ENCODE measurements at places on chromosomes 2 and 18. TPM values are rescaled to one million over a fixed set of nuclear protein-coding genes. Genes with fewer than 3 reads are reported as not detected.

GRCh38 chr18:74513149-74513882, 17.2 kb downstream of the CNDP2 start:
- peaks cover 9% of the 10 kb centered on the region for H3K4me1 ChIP-seq
- H3K4me3 ChIP-seq = no peak overlapping the region
- peaks cover 89% of the 10 kb centered on the region for H3K36me3 ChIP-seq
- no peak for DNase-seq
- no peaks in the 10 kb centered on the region for H3K27me3 ChIP-seq

- H3K27ac ChIP-seq = no peak overlapping the region
- H3K4me1 ChIP-seq = peaks cover 8% of the 10 kb centered on the region
- DNase-seq = no peak
- no peak overlapping the region for H3K4me3 ChIP-seq
- H3K36me3 ChIP-seq = no peaks in the 10 kb centered on the region
These were observed 89.1 kb downstream of the ZEB2 start for GRCh38 chr2:144430722-144431391.

DNA sequence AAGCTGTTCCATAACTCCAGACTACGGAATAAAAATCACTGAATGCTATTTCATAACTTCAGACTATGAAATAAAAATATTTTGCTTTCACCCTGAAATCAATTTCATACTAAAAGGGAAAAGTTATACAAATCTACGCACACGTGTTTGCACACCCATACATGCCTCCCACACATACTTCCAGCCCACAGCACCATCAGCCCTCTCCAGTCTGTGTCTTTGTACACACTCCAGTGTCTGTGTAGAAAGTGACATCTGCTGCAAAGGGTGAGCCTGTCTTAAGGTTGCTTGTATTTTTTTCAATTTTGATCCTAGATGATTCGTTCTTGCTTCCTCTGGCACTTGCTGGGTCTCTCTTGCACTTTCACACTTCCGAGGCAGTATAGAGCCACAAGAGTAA, 53.6 kb downstream of the VIT start:
- no peaks in the 10 kb centered on the region for H3K36me3 ChIP-seq
- H3K4me3 ChIP-seq = no peak overlapping the region
- H3K27ac ChIP-seq = no peak overlapping the region
- H3K27me3 ChIP-seq = peaks cover 8% of the 10 kb centered on the region

GRCh38 chr2:150097901-150098531, 389.5 kb downstream of the RND3 start:
- H3K36me3 ChIP-seq = no peaks in the 10 kb centered on the region
- H3K27me3 ChIP-seq = no peaks in the 10 kb centered on the region
- no peak overlapping the region for H3K27ac ChIP-seq
- no peak for DNase-seq
- no peak overlapping the region for H3K4me3 ChIP-seq
- no peaks in the 10 kb centered on the region for H3K4me1 ChIP-seq

DNA sequence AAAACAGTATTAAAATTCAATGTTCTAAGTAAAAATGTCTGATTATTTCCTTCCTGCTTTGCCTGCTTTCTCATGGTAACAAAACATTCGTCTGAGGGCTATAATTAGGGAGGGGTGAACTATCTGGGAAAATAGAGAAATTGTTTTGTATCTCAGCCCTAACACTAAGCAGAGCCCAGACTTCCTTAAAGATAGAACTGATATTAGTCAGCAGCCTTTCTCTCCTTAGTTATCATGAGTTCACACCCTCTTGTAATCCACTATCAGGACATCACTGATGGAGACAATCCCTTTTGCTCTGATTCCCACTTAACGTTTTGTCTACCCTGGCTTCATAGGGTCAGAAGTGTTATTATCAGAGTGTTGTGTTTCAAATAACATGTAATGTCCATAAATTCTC, 701.1 kb upstream of the ZEB2 start:
- no peaks in the 10 kb centered on the region for H3K27me3 ChIP-seq
- H3K4me1 ChIP-seq = no peaks in the 10 kb centered on the region
- H3K27ac ChIP-seq = no peak overlapping the region
- no peak overlapping the region for H3K4me3 ChIP-seq

FAM237A gene
- total RNA-seq = not detected

GPR39 gene
- total RNA-seq = 0.51 TPM

ALLC gene
- 0.11 TPM for total RNA-seq

- no peak for DNase-seq
- H3K4me1 ChIP-seq = no peaks in the 10 kb centered on the region
- no peaks in the 10 kb centered on the region for H3K27me3 ChIP-seq
- H3K36me3 ChIP-seq = no peaks in the 10 kb centered on the region
These were observed 15.5 kb upstream of the CD226 start for GRCh38 chr18:69963196-69963595.

LCLAT1 gene
- 25.3 TPM for total RNA-seq

- H3K4me1 ChIP-seq = no peaks in the 10 kb centered on the region
- H3K4me3 ChIP-seq = no peak overlapping the region
- no peaks in the 10 kb centered on the region for H3K36me3 ChIP-seq
- DNase-seq = no peak
- H3K27me3 ChIP-seq = peaks cover 19% of the 10 kb centered on the region
These were observed 737.9 kb upstream of the SALL3 start for GRCh38 chr18:78241535-78242253.

DTNA gene
- 12.1 TPM for total RNA-seq

TMEM247 gene
- total RNA-seq = not detected

- DNase-seq = no peak
- no peak overlapping the region for H3K27ac ChIP-seq
- H3K36me3 ChIP-seq = peaks cover 10% of the 10 kb centered on the region
- no peak overlapping the region for H3K4me3 ChIP-seq
- no peaks in the 10 kb centered on the region for H3K27me3 ChIP-seq
These were observed 89.4 kb downstream of the TNS1 start for GRCh38 chr2:217913436-217913835.

DNA sequence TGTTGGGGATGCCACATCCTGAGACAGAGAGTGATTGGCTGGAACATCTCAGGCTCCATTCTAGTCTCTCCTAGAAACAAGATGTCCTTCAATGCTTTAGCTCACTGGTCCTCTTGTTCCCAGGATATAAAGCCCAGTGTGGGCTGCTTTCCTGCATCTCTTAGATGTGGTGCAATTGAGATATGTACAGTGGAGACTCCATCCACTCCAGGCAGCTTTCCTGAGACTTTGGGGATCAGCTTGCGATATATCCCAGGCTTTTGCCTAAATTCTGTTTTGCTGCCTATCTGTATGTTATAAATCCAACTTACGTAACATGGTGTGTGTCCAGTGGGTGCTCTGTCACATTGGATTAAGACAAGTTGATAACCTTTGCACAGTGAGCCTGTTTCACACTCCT, 264.9 kb downstream of the SUCLG1 start:
- H3K36me3 ChIP-seq = no peaks in the 10 kb centered on the region
- no peak for DNase-seq
- no peaks in the 10 kb centered on the region for H3K4me1 ChIP-seq
- H3K4me3 ChIP-seq = no peak overlapping the region
- no peak overlapping the region for H3K27ac ChIP-seq

- H3K4me3 ChIP-seq = no peak overlapping the region
- peak overlapping the region; percentile 61 for H3K27ac ChIP-seq
- no peaks in the 10 kb centered on the region for H3K36me3 ChIP-seq
- H3K4me1 ChIP-seq = peaks cover 48% of the 10 kb centered on the region
These were observed 257.4 kb downstream of the DOK6 start for GRCh38 chr18:69658103-69658502.

GAD1 gene
- not detected for total RNA-seq

DNA sequence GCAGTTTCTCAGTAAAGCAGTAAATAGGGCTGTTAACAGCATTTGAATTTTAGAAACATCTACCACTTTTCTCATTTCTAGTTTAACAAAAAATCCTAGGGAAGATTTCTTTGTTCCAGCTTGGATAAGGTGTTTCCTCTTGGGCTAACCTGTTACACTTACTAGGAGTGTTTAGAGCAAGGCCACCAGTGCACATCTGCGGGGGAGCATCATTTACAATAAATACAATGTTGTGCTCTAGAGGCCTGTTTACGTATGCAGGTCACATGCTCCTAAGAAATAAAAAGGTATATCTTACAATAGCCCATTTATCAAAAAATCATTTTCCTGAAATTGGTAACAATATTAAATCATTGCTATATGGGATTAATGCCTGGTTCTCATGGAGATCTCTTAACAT, 8.1 kb downstream of the ZNF638 start:
- H3K4me1 ChIP-seq = peaks cover 57% of the 10 kb centered on the region
- no peaks in the 10 kb centered on the region for H3K27me3 ChIP-seq
- DNase-seq = no peak
- H3K27ac ChIP-seq = no peak overlapping the region
- H3K36me3 ChIP-seq = peaks cover 4% of the 10 kb centered on the region

- no peak for DNase-seq
- H3K4me3 ChIP-seq = no peak overlapping the region
- peaks cover 3% of the 10 kb centered on the region for H3K27me3 ChIP-seq
- H3K27ac ChIP-seq = no peak overlapping the region
- H3K4me1 ChIP-seq = no peaks in the 10 kb centered on the region
- no peaks in the 10 kb centered on the region for H3K36me3 ChIP-seq
These were observed 136.3 kb downstream of the RPIA start for GRCh38 chr2:88827821-88828220.

- no peaks in the 10 kb centered on the region for H3K27me3 ChIP-seq
- DNase-seq = no peak
- H3K4me3 ChIP-seq = no peak overlapping the region
- H3K4me1 ChIP-seq = no peaks in the 10 kb centered on the region
- no peaks in the 10 kb centered on the region for H3K36me3 ChIP-seq
- no peak overlapping the region for H3K27ac ChIP-seq
These were observed 372.4 kb upstream of the ATP5MC3 start for GRCh38 chr2:175553910-175554309.

DNA sequence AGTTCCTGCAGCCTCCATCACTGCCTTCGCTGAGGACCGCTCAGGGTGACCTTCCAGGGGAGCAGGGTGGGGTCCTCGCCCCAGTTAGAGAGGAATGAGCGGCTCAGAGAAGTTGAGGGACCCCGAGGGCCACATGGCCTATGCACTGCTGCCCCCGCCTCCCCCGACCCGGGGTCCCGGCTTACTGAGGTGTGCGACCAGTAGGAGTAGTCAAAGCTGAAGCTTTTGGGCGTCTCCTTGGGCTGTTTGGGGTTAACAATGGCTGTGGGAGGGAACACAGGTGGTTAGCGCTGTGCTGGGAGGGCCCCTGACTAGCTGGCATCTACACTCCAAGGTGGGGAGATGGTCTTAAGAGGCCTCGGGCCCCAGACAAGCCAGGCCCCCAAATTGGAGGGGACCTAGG, 31.0 kb downstream of the KIF1A start:
- no peak for DNase-seq
- H3K36me3 ChIP-seq = no peaks in the 10 kb centered on the region
- no peak overlapping the region for H3K27ac ChIP-seq
- H3K4me1 ChIP-seq = peaks cover 9% of the 10 kb centered on the region

LDLRAD4 gene
- total RNA-seq = 10.4 TPM

GRCh38 chr18:11002796-11003195, 146.6 kb downstream of the PIEZO2 start:
- DNase-seq = no peak
- no peak overlapping the region for H3K4me3 ChIP-seq
- H3K36me3 ChIP-seq = no peaks in the 10 kb centered on the region
- peaks cover 59% of the 10 kb centered on the region for H3K4me1 ChIP-seq

DNA sequence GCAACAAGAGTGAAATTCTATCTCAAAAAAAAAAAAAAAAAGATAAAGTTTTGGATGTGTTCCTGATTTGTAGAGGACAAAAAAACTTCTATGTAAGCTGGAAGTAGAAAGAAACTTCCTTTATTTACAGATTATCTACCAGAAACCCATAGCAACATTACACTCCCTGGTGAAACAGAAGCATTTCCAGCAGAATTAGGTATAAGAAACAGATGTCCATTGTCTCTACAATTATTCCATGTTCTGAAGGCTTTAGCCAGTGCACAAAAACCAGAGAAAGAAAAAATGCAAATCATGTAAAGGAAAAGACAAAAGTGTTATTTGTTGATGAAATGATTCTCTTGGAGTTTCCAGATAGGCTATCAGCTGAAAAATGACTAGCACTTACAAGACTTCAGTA, 4.9 kb downstream of the TUBB6 start:
- no peaks in the 10 kb centered on the region for H3K27me3 ChIP-seq
- H3K4me3 ChIP-seq = no peak overlapping the region
- no peak for DNase-seq
- H3K36me3 ChIP-seq = no peaks in the 10 kb centered on the region

DNA sequence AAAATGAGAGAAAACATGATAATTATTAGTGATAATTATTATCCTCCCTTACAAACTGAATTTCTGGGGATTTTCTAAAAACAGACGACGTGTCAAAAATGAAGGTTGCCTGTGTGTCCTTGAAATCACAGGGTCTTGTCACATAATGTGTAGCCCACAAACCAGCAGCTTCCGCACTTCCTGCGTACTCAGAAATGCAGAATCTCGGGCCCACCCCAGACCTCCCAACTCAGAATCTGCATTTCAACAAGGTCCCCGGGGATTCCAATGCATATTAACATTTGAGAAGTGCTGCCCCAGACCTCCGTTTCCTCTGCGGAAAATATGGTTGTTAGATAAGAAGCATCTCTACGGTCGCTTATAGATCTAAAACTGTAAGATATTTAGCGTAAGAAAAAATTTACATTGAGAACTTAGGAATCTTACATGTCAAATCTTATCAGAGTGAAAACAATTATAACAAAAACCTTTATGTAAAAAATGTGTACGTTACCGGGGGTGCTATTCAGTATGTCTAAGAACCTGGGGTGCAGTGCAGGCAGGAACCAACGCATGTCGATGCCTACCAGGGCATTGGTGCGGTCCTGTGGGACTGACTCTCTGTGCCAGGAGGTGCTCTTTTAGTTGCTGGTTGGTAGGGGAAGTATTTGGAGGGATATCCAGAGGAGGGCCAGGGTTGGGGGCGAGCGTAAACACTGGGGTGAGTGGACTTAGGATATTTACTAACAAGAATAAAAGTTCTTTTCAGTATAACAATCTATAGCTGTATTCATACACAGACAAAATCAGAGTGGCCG, 15.2 kb downstream of the CDKL4 start:
- H3K4me1 ChIP-seq = peaks cover 29% of the 10 kb centered on the region
- H3K4me3 ChIP-seq = peak overlapping the region; percentile 68
- no peaks in the 10 kb centered on the region for H3K27me3 ChIP-seq
- H3K36me3 ChIP-seq = no peaks in the 10 kb centered on the region
- DNase-seq = peak; percentile 34

DNA sequence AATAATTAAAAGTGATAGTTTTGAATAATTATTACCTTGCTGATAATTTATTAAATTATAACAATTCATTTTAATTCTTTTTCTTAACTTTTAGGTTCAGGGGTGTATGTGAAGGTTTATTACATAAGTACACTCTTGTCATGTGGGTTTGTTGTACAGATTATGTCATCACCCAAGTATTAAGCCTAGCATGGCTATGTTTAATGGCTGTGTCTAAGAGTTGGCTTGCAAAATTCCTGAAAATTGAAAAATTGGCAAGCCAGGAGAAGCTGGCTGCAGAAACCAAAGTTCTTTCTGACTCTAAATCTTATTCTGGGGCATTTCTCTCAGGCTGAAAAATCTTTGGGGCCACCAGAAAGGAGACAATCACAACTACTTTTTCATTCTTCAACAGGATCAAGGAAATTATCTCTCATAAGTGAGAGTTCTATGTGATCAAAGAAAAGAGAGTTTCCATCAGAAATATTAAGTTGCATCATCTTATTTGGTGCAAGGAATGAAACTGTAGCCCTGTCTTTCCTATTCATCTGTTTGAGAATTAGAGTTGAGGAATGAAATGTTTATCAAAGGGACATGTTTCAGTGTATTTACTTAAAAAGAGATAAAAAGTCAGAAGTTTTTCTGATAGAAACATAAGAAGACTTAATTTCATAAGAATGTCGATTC, 412.1 kb upstream of the CDH2 start:
- no peak overlapping the region for H3K4me3 ChIP-seq
- no peak for DNase-seq
- H3K36me3 ChIP-seq = no peaks in the 10 kb centered on the region
- H3K4me1 ChIP-seq = no peaks in the 10 kb centered on the region
- H3K27me3 ChIP-seq = no peaks in the 10 kb centered on the region

GRCh38 chr2:112583497-112584133, 794 bp upstream of the CHCHD5 start:
- H3K27me3 ChIP-seq = no peaks in the 10 kb centered on the region
- DNase-seq = peak; percentile 75
- peaks cover 15% of the 10 kb centered on the region for H3K36me3 ChIP-seq
- peak overlapping the region; percentile 95 for H3K4me3 ChIP-seq

Data from HepG2 (cell line).